ENCODE measurements at places on chromosomes 2 and 18.

- no peak for DNase-seq
These were observed 79.9 kb downstream of the PARD3B start for GRCh38 chr2:204625135-204625534.

- no peak for DNase-seq
These were observed 254.1 kb downstream of the HDAC4 start for GRCh38 chr2:239146741-239147181.

DNA sequence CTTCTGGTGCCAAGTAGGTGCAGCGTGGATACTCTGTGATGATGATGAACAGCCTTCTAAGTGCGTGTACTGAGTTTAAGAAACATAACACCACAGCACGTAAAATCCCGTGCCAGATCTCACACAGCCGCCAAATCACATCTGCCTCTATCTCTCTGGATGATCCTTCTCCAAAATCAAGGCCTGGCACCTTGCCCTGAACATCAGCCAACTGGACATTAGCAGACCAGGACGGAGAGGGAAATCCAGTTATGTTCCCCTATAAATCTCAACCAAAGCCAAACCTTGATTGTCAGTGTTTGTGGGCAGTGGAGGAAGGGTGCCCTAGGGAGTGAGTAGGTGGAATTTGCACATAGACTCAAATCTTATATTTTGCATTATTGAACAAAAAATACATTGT, 164.3 kb downstream of the MIB1 start:
- DNase-seq = no peak

DNA sequence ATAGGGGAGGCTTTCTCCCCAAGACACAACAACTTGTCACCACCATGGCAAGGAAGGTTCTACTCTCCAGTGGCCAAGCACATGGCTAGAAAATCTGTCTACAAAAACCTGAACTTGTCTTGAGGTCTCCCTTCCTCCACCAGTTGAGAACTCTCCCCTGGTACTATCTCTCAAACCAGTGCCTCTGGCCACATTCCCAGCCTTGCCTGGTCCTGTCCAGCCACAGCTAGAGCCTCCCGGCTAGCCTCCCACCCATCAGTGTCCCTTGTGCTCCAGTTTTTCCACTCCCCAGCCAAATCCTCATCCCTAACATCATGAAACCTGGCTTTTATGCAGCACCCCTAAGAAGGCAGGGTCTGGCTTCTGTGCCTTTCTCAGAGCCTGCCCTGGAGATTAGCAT, 21.2 kb upstream of the FZD5 start:
- DNase-seq = no peak

DNA sequence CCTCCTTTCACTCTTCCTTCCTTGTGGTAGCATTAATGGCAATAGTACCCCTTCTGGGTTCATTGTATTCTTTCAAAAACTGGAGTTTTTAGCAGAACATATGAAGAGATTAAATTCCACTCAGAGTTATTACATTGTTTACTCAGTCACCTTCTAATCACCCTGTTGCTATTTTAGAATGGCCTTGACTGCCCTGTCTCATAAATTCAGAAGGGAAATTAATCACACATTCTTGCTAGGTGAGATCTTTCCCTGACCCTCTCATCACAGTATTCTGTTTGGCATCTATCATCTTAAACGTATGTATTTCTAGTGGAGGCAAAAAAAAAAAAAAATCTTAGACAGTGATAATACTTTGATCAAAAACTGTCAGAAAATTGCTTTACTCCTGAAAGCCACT, 760.4 kb downstream of the ADCYAP1 start:
- no peak for DNase-seq

- no peak for DNase-seq
These were observed 2.2 kb downstream of the KLHL29 start for GRCh38 chr2:23387221-23387550.

DNA sequence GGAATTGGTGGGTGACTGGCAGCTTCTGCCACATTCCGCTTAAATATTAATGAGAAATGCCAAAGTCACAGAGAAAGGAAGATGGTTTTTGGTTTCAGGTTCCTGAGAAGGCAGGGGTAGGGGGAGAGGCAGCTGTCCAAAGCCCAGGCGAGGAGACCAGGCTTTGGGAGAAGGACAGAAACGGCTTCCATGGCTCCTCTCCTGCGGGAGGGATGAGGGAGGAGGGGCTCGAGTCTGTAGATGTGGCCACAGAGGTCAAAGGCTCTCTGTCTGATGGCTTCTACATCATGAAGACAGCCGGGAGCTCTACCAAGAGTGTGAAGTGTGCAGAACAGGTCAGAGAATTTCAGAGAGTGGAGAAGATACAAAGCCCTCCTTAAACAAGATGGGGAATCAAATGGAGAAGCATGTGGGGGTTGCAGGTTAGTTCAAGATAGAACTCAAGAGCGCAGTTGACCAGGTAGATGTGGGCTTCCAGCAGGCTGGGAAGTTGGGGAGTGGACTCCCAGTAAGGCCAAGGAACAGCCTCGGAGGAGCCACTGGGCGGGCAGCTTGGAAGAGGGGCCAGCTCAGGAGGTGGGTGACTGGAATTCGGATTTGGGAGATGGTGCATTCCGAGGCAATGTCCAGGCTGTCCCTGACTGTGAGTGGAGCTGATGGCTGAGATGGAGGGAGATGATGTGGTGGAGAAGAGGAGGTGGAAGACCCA, 23.8 kb upstream of the HPCAL1 start:
- no peak for DNase-seq

GRCh38 chr18:50358844-50359243, 16.0 kb upstream of the SKA1 start:
- no peak for DNase-seq

GRCh38 chr2:23566241-23567142, 181.5 kb downstream of the KLHL29 start:
- DNase-seq = no peak

- no peak for DNase-seq
These were observed 220.0 kb downstream of the LDLRAD4 start for GRCh38 chr18:13438507-13439056.

- no peak for DNase-seq
These were observed 323.9 kb downstream of the SETBP1 start for GRCh38 chr18:45004546-45005080.

DNA sequence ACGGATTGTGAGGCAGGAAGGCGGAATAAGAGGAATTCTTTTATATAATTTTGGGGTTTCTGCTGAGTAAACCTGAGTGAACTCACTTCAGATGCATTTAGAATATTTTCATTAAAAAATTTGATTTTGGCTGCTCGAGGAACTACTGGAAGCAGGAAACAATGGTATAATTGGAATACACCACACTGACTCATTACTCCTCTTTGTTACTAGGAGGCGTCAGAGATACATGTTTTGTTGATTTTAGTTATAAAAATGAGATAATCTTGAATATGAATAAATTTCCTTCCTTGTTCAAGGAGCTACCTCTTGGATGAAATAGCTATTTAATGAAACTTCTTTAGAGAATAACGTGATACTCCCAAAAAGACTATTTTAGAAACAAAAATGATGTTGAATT, 97.4 kb downstream of the ANKRD36 start:
- no peak for DNase-seq

Data from activated effector memory CD4-positive, alpha-beta T cell treated with anti-CD3 and anti-CD28 coated beads, Interleukin-2, amount 50 U/mL, for 16 hours (primary cell).